ENCODE measurements at places on chromosomes 6 and 20. TPM values are rescaled to one million over a fixed set of nuclear protein-coding genes. Genes with fewer than 3 reads are reported as not detected.

GRCh38 chr20:39825950-39826349, 863.1 kb downstream of the MAFB start:
- DNase-seq: no peak

DNA sequence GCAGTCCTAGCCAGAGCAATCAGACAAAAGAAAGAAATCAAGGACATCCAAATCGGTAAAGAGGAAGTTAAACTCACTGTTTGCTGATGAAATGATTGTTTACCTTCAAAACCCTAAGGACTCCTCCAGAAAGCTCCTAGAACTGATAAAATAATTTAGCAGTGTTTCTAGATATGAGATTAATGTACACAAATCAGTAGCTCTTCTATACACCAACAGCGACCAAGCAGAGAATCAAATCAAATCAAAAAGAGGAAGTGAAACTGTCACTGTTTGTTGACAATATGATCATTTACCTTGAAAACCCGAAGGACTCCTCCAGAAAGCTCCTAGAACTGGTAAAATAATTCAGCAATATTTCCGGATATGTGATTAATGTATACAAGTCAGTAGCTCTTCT, 21.7 kb downstream of the SERPINB9 start:
- no peak for DNase-seq

DNA sequence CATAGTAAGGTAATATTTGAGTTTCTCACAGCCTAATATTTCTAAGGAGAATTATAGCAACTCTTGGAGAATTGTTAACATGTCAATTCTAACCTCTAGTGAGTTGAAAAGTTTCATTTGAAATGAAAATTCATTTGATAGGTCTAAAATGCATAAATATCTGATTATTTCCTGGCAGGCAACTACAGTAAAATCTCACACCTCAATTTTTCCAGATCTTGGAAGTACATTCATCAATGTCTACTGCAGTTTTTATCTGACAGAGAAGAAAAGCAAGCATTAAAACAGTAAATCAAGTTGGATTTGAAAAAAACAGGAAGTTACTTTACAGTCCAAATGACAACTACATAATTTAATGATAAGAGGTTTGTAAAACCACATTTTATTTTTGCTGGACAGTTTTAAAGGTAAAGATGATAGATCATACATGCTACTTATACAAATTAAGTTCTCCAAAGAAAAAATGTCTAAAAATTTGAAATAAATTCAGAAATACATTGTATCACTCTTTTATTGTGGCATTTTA, 631.3 kb downstream of the EYS start:
- no peak for DNase-seq

- DNase-seq: no peak
These were observed 131.9 kb upstream of the BTN3A2 start for GRCh38 chr6:26232940-26233648.

ZNF334 gene
- 7.7 TPM for total RNA-seq

All from mucosa of gallbladder (tissue), 1 donor.